ENCODE measurements at places on chromosomes 3 and 15.

GRCh38 chr3:64645243-64645642 lies 42.6 kb downstream of the ADAMTS9 start:
- DNase-seq = no peak

- no peak for DNase-seq
Observed at GRCh38 chr3:61666615-61667330, 105.4 kb downstream of the PTPRG start.

- no peak for DNase-seq
Observed at GRCh38 chr3:126267169-126267975, 87.0 kb upstream of the ALDH1L1 start.

DNA sequence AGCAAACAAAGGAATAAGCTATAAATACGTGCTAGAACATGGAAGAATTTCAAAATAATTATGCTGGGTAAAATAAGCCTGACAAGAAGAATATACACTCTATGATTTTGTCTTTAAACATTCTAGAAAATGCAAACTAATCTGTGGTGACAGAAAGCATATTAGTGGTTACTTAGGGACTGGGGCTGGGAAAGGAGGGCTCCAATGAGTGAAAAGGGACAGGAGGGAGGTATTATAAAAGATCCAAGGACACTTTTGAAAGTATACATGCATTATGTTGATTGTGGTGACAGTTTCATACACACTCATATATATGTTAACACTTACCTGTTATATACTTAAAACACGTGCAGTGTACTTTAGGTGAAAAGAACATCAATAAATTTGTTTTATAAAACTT lies 23.0 kb downstream of the MYH15 start:
- DNase-seq = no peak

- no peak for DNase-seq
Observed at GRCh38 chr15:98597666-98598065, 50.7 kb upstream of the IGF1R start.

- DNase-seq = no peak
Observed at GRCh38 chr3:108123326-108123725, 32.5 kb upstream of the CD47 start.

GRCh38 chr3:105399611-105400010 lies 32.9 kb downstream of the ALCAM start:
- DNase-seq = no peak

DNA sequence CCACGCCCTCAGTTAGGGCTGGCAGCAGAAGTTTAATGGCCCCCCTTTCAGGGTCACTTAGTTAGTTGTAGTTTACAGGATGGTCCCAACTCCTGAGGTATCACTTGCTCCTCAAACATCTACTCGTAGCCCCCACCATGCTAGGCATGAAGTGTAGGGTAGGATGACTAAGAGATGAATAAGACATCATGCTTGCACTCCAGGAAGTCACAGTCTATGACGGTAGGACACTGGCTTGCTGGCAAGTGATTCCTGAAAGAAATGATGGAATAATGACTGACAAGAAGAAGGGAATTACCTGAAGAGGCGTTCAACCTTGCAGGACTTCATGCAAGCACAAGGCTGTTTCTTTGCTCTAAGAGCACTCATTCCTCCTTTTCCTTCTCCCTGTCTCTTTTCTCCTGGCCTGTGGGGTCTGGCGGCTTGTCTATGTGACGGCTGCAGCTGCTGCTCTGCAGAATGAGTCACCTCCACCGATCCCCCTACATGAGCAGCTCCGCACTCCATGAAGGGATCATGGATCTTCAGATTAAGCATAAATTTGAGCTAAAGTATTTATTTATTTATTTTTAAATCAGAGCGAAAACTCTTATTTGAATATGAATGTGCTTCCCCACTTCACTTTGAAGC lies 82.9 kb upstream of the BOC start:
- DNase-seq = no peak

- DNase-seq = peak; percentile 42
Observed at GRCh38 chr3:151086484-151087456, 1.3 kb downstream of the MED12L start.
